ENCODE measurements at places on chromosomes 13 and 19.

GRCh38 chr13:46289260-46289955, 77.7 kb downstream of the LRRC63 start:
- DNase-seq, result no peak

DNA sequence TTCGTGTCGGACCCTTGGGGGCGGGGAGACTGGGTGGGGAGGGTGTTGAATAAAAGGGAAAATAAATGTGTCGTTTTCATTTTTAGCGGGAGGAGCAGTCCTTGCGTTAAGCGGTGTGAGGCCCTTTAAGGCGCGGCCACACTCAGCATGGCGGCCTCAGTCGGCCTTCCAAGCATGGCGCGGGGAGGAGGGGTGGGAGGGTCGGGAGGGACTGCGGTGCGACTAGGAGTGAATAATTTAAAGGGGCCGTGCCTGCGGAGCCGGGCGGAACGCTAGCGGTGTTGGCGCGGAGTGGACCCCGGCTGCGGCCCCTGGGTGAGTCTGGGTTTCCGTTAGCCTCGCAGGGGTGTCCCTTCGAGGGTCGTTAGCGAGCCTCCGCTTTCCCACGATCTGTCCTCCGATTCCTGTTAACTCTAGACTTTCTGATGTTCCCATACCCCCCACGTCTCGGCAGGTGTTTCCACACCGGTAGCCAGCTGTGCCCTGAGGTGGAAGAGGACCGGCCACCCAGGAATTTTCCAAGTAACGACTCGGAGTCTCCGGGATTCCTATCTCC, 1.5 kb upstream of the PNPLA6 start:
- peak; percentile 79 for DNase-seq

- peak; percentile 41 for DNase-seq
Measured at GRCh38 chr13:113930671-113931637, 42.9 kb downstream of the C13orf46 start.

GRCh38 chr13:111486801-111487200, 166.4 kb downstream of the TEX29 start:
- DNase-seq, result no peak

DNA sequence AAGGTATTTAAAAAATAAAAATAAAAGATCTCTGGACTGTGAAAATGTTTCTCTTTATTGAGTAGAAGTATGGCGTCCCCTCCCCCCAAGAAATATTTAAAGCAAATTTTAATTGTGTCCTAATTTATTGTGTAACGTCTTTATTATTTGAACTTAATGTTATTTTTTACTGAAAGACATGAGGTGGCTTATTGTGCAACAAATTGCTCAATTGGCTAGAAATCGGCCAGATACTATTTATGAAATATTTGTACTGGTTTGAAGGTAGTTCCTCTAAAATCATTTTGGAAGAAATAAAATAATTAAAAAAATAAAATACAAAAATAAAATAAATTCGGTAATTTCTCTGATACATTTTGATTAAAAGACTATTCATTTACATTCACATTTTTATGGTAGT, 162.3 kb downstream of the DACH1 start:
- no peak for DNase-seq

GRCh38 chr19:18662972-18663732, 20.3 kb upstream of the CRTC1 start:
- no peak for DNase-seq

- DNase-seq, result peak; percentile 74
Measured at GRCh38 chr19:38949580-38950367, 19.0 kb downstream of the MRPS12 start.

DNA sequence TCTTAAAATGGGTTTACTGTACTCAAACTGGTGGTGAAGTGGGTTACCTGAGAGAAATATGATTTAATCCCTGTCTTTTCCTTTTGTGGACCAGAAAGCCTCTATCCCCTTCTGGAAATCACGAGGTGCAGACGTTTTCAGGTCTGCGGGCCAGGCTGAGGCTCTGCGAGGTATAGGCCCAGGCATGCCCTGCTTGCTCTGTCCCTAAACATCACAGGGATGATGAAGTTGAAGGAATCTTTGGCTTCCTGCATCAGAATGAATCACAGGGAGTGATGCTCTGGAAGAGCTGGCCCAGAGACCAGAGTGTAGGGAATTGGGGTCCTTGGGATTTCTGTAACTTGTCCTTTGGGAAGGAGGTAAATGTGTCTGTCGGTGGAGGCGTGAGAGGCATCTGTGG, 18.4 kb upstream of the CHST8 start:
- no peak for DNase-seq

- DNase-seq, result no peak
Measured at GRCh38 chr13:99085808-99086266, 108.0 kb upstream of the DOCK9 start.

DNA sequence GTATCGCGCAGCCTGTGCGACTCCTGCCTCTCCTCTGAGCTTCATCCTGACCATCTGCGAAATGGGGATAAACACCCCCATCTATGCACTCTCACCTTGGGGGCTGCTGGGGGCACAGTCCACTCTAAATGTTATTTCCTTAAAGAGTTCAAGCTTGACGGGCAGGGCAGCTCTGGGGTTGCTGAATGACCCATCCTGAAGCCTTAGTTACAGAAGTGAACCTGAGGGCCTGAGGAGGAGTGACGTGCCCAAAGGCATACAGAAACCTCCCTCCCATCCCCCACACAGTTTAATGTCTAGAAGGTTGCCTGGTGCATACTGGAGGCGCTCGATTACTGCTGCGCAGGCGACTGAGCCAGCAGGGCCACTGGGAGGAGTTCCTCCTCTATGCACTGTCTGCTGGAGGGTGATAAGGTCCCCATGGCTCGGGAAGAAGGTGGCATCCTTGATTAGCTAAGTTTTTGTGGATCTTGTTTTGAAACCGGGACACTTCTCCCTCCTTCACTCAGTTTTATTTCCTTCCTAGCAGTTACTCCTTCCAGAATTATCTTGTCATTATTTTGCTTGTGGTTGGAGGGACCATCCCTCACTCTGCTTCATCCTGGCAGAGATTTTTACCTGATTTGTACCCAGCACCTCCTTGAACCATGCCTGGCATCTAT, 572 bp upstream of the FKBP8 start:
- DNase-seq, result peak; percentile 39

DNA sequence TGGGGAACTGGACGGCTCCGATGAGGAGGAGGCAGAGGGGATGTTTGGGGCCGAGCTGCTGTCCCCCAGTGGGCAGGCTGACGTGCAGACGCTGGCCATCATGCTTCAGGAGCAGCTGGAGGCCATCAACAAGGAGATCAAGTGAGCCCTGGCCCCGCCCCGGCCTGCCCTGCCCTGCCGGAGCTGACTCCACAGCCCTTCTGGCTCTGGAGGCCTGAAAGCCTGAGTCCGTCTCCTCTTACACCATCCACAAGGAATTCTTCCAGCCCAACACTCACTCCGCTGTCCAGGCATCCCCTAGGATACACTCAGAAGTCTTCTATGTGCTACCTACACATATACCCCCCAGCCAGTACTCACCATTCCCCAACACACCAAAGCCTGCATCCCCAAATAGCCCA, 17.4 kb downstream of the PPFIA3 start:
- no peak for DNase-seq

- DNase-seq, result no peak
Measured at GRCh38 chr13:111462221-111462764, 141.9 kb downstream of the TEX29 start.

DNA sequence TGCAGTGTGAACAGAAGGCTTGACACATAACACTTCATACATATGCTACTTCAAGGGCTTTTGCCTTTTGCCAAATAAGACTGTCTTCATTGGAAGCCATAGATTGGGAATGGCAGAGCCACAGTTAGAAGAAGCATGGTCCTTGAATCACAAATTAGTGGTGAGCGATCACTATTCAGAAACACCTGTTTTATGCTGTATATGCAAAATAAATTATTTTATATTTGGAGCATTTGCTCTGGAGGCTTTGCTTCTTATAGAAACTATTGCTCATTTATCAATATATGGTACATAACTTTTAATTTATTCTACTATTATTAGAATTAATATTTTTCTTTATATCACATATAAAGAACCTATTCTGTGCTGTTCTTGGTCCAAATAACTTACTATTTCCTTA, 270.4 kb upstream of the SPRY2 start:
- DNase-seq, result no peak

- DNase-seq, result no peak
Measured at GRCh38 chr13:109650861-109651260, 135.5 kb downstream of the IRS2 start.

DNA sequence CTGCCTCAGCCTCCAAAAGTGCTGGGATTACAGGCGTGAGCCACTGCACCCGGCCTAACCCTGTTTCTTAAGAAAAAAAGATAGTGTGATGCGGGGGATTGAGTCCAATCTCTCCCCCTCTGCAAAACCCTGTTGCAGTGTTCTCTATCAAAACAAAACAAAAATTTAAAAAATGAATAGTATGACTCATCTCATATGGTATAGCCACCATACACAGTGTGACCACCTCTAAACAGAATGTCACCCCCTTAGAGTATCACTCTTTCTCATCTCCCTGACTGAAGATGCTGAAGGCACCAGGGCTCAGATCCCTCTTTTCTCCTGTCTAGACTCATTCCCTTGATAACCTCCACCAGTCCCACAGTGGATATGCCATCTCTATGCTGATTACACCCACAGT, 6.8 kb upstream of the ERF start:
- no peak for DNase-seq

GRCh38 chr19:6354098-6354674, 7.1 kb upstream of the CLPP start:
- no peak for DNase-seq

Data from activated T-helper 9 cell treated with anti-CD3 and anti-CD28 coated beads, Interleukin-2, amount 50 U/mL, for 16 hours (primary cell).